ENCODE measurements at places on chromosomes 12 and 14.

- no peak for DNase-seq
Measured at GRCh38 chr12:130418251-130418650, 80.6 kb downstream of the PIWIL1 start.

DNA sequence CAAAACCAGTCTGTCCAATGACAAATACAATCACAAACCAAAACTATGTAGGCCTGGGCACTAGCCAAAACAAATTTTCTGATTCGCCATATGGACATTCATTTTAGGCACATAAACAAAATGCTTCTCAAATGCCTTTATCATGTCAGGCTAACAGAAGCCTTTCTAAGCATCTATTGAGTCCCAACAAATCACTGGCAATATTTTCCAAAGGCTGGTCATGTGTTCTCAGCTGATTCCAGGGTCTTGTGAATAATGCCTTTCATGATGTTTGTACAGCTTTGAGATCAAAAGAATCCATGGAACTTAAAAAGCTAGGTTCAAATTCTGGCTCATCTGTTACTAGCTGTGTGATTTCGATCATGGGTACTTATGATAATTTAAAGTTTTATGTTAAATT lies 16.1 kb downstream of the FSCB start:
- no peak for DNase-seq

GRCh38 chr12:34603382-34604035 lies 581.2 kb downstream of the ALG10 start:
- DNase-seq: no peak

GRCh38 chr12:67271976-67272375 lies 2.8 kb downstream of the CAND1 start:
- no peak for DNase-seq

DNA sequence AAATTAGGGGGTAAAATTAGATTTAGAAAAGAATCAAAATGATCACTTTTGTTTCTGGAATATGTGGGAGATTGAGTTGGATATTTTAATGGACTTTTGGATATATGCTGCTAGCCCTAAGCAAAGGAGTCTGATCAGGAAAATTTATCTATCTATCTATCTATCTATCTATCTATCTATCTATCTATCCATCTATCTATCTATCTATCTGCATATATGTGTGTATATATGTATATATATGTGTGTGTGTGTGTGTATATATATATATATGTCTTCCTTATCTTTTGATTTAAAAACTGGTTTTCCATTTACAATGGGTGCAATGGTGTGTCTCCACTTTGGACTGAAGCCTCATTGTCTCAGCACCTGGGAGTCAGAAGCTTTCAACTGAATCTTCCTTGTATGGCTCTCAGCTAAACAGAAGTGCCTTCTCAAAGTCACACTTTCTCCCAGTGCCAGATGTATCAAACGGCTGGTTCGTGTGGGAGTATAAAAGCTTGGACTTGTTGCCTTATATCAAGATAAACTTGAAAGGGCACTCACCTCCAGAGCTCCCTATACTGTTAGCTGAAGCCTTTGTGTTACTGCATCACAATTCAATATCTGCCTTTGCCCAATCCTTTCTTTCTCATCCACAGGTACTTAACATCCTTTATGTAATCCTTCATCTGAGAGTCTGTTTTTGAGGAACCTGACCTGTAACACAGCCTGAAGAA lies 31.6 kb upstream of the CD69 start:
- DNase-seq: no peak

DNA sequence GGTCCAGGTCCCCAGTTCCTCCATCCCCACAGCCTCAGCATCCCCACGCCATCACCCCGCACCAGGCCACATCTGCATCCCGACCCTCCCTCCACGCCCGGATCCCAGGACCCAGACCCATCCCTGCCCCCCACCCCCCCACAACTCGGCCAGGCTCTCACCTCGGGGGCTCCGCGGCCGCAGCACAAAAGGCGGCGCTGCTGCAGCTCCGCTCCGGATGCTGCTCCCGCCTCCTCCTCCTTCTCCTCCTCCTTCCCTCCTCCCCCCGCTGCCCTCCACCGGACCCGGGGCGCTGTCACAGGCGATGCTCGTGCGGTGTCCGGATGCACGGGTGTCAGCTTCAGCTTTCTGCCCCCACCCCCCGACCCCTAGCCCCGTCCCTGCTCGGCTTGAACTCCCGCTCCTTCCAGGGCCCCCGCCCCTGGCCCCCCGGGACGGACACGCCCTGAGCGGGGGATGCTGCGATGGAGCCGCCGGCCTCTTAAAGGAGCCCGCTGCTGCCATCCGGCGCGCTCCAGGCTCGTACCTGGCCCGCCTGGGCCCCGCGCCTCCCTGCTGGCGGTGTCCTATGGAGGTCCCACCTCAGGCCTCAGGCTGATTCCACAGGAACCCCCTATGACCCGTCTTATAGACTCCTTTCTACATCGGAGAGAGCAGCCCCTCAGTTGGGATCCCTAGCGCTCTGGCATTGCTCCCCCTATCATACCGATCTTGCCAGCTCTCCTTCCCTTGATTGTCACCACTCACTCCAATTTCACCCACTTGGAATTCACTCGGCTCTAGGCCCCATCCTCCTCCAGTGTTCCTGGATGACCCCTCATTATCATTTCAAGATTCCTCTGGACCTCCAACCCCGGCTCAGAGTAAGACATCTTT lies at the start of gene MAP3K12:
Gene MAP3K12 (minus strand): TSS at position 193 of the 876 bp plus-strand sequence. CDS start 12,067 bp downstream, outside the sequence.
- no peak for DNase-seq

GRCh38 chr12:112333019-112333418 lies 49.2 kb downstream of the HECTD4 start:
- DNase-seq: no peak

GRCh38 chr14:77177702-77178101 lies 3.9 kb upstream of the TMEM63C start:
- DNase-seq: no peak

All from stimulated activated CD8-positive, alpha-beta memory T cell treated with anti-CD3 and anti-CD28 coated beads, Interleukin-7, amount 100 ng/mL, for 1 hour (primary cell).